ENCODE measurements at places on chromosomes 11 and 22.

GRCh38 chr11:33880979-33881378, 10.9 kb downstream of the LMO2 start:
- no peak for DNase-seq

GRCh38 chr11:59859673-59860072, 6.6 kb downstream of the TCN1 start:
- DNase-seq = no peak

GRCh38 chr11:69984457-69985261, 93.5 kb upstream of the ANO1 start:
- no peak for DNase-seq

GRCh38 chr22:32473388-32473952, 1.1 kb upstream of the FBXO7 start:
- no peak for DNase-seq

GRCh38 chr11:65491614-65492386, 7.0 kb upstream of the MALAT1 start:
- peak; percentile 91 for DNase-seq

DNA sequence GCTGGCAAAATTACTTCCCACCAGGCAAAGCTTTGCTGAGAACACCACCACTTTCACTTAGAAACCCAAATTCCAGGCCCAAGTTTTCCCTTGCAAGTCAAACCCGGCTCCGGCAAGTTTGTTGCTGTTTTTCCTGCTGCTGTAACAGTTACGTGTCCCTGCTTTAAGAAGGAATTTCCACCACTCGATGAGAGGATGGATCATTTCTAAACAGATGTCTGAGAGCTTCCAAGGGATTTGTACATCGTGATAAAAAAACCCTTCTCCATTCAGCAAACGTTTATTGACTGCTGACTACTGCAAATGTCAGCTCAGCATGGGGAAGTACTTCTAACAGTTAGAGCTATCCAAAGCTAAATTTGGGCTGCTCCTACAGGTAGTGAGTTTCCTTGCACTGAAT, 19.7 kb downstream of the P2RX3 start:
- no peak for DNase-seq

DNA sequence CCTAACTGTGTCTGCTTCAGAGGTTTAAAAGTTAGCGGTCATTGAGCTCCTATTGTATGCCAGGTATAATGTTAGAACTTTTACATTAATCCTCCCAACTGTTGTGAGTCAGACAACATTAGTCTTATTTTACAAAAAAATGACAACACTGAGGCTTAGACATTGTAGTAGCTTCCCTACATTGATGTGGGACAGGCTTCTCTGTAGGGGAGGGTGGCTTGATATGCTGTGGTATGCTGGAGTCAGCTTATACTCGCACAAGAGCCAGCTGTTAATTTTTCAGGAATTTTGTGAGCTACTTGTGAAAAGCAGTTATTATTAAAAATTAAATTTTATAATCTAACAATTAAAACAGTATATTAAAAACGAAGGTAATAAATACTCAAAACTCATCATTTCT, 64.8 kb upstream of the NAV2 start:
- no peak for DNase-seq

- peak; percentile 38 for DNase-seq
These were observed 643.9 kb downstream of the TBC1D22A start for GRCh38 chr22:47406180-47406834.

GRCh38 chr11:113952588-113952987, 22.3 kb upstream of the HTR3A start:
- DNase-seq = no peak

DNA sequence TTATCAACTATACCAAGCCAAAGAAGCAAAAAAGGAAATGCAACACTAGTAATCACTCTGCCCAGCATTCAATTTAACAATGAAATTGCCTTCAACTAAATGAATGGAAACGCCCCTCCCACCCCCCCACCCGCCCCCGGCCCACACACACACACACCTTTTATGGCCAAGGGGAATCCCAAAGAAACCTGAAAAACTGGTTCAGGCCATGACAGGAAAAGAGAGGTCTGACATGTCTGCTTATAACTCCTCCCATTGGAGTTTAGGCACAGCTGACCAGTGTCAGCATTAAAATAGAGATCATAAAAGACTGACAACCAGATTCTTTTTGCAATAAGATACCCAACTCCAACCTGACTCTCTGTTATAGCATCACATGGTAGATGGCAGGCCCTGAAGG, 42.6 kb downstream of the ACER3 start:
- no peak for DNase-seq

GRCh38 chr22:32932176-32932575, 126.0 kb downstream of the SYN3 start:
- no peak for DNase-seq

DNA sequence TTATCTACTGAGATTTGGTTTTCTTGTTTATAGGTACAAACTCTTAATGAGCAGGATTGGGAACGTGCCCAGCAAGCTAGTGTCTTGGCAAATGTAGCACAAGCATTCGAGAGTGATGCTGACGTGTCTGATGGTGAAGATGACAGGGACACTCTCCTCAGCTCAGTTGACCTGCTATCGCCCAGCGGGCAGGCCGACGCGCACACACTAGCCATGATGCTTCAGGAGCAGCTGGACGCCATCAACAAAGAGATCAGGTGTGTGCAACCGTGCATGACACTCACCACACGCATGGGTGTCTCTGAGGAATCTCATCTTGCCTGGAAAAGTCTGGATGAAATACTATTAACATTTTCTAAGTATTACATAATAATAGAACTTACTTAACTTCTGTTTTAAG, 54.7 kb upstream of the CTTN start:
- no peak for DNase-seq
